ENCODE measurements at places on chromosomes 1 and 21.

DNA sequence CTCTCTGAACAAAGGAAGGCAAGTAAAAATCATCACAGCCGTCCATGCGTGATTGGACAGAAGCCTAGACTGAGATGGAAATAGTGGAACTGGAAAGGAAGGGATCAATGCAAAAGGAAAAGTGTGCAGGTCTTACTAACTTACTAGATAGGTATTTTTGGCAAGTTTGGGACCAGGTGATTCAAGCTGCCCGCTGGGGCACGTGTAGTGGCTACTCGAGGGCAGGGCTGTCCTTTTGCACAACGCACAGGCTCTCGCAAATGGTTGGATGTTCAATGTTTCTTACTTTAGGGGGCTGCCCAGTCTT lies 566 bp upstream of the ALG6 start:
- no peak for DNase-seq

- no peak for DNase-seq
Observed at GRCh38 chr1:9452516-9453140, 86.6 kb upstream of the SLC25A33 start.

DNA sequence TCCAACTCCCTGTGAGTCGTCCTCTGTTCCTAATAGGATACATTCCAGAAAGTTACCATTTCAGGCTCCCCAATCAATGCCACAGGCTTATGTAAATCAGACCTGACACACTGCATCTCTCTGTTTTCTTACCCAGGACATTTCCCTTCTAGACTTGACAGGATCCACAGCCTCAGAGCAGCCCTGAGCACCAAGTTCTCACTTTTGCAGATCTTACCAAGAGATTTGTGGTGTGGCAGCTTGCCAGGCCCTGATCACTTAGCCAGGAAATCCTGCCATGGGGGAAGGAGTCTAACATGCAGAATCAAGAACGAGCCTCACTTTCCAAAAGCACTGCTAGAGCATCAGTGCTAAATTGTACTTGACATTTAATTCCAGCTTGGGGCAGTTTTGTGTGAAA lies 202.9 kb downstream of the TBX15 start:
- no peak for DNase-seq

- DNase-seq, result peak; percentile 65
Observed at GRCh38 chr1:89525169-89525855, 683 bp downstream of the LRRC8B start.

DNA sequence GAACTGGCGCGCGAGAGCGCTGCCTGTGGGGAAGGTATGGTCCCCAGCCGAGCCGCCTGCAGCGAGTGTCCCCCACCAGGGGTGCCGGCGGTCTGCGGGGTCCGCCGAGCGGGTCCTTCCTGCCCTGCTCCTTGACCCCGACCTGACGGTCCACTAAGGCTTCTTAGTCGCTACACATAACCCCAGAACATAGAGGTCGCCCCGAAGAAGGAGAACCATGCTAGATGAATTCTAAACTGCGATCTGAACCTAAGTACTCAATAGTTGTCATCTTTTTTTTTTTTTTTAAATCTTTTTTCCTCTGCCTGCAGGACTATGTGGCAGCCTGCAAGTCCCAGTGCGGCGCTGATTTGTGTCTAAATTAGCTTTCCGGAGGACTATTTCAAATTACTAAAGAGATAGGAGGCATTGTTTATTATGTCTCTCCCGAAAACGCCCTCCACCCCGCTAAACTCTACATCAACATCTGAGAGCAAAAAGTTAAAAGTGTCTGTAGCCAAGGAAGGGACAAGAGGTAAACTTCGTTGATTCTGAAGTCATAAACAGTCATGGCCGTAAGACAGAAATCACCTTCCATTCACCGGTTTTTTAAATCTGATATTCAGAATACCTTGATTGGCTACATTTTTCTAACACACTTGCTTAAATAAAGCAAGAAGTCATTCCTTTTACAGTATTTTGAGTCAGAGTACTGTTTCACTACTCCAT lies 476 bp downstream of the AXDND1 start:
- peak; percentile 10 for DNase-seq

DNA sequence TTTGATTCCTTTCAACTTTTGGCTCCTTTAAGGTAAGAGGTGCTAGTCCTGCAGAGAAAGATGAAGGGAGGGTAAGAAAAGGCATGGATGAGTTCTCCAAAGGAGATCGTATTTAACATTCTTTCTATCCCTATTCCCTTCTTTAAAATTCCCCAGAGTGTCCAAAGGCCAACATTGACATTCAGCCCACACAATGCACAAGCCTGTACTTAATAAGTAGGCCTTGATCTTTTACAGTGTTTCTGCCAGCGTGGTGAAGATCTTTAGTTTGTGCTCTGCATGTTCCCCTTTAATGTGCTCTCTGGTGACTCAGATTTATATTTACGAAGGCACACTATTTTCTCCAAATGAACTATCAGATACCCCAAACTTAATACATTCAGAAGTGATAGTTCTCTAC lies 582.5 kb upstream of the RGS18 start:
- no peak for DNase-seq

DNA sequence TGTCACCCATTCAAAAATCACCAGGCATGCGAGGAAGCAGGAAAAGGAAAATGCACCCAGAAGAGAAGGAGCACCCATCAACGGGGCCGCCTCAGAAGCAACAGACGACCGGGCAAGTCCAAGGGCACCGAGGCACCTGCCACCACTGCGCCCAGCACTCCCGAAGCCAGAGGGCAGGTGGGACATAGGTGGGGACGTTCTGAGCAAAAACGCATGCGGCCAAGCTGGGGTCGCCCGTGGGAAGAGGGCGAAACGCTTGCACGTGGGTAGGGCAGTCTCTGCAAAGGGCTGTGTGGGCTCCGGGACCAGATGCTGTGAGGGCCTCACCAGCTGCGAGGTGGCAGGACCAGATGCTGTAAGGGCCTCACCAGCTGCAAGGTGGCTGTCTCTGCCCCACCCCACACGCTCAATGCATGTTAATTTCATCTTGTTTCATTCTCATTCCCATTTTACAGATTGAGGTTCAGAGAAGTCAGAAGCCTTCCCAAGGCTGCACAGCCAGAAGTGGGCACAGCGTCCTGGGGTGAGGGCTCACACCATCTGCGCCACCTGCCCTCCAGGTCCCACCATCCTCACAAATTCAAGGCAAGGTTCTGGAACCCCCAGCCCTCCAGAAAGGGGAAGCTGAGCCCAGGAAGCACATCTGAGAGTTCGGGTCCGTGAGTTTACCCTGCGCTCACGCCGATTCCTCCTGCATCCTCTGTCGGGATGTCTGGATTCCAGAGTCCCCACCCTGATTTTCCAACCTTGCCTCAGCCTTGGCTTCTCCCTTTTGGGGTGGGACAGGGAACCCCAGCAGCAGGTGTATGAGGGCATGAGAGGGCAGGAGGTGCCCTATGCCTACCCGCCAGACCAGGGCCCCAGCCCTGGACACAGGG lies 8.2 kb upstream of the SAMD11 start:
- no peak for DNase-seq

DNA sequence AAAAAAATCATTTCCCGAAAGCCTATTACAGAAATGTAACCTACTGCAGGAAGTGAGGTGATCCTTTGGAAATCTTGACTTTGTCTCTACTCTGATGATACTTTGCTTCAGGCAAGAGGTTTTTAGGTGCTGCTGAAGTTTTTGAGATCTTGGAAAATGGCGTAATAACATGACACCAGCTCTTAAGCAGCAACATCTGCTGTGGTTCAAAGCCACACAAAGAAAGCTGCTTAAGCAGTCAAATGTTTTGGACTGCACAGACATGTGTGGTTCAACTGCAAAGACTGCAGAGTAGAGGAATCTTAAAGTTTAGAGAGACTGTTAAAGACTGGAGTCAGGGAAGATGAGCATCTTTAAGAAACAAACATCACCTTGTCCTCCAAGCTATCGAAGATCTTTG lies 139.0 kb downstream of the RASAL2 start:
- no peak for DNase-seq

GRCh38 chr1:119115311-119115710 lies 25.1 kb downstream of the WARS2 start:
- no peak for DNase-seq

DNA sequence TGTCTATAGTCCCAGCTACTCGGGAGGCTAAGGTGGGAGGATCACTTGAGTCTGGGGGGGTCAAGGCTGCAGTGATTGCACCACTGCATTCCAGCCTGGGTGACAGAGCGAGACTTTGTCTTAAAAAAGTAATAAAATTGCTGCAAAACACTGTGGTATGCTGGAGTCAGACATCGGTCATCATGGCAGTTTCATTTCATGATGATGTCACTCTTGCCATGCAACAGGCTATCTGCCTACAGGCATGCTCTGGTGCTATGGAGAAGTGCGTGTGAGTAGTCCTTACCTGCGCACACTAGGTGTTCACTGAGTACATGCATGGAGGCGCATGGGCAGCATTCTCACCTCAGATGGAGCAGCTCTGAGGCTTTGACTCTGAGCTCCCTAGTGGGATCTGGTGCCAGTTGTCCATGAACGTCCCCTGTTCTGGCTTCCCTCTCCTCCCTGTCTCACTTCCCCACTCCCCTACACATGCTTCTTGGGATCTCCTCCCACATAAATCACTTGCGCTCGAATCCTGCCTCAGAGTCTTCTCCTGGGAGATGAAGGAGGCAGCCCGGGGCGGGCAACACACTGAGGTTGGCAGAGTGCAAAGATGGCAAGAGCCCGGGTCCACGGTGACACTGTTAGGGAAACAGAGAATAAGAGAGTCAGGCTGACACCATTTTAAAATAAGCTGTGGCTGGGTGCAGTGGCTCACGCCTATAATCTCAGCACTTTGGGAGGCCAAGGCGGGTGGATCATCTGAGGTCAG lies 10.4 kb upstream of the CELA3B start:
- no peak for DNase-seq

GRCh38 chr21:34794686-34795085 lies 125.9 kb downstream of the CLIC6 start:
- no peak for DNase-seq

GRCh38 chr1:94068999-94069918 lies 51.7 kb downstream of the ABCA4 start:
- no peak for DNase-seq

All from GM13976 (cell line).